T1000 (cell line): ENCODE measurements at places on chromosomes 16 and 17.

- DNase-seq = no peak
Observed at GRCh38 chr17:8630802-8631553, 453 bp upstream of the MYH10 start.

DNA sequence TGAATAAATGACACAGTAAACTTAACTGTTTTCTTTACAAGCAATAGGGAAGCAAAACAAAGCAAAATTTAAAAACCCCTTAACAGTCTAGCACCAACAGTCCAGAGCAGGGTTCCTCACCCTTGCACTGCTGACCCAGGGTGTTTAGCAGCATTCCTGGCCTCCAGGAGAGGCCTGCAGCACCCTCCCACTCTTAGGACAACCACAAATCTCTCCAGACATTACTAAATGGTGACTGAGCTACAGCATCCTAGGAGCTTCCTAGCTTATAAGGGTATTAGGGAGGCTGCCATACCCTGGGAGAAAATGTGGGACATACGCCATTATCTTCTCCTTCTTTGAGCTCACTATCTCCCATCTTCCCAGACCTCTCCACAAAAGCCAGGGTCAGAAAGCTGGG, 15.9 kb downstream of the POLG2 start:
- no peak for DNase-seq

DNA sequence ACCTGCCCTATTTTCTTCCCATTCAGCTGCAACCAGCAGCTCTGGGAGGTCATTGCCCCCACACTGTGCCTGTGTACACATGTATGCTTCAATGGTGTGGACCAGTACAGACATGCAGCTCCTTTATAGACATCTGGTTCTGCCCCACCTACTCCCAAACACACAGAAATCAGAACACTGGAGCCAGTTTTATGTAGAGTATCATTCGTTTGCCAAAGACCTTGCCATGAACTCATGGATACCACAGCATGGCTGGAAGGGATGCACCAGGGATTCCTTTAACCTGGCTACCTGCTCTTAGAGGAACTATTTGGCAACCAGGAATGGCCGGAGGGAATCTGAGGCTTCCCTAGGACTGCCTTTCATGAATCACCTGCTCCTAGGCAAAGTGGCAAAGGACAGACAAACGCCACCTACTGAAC, 60.4 kb downstream of the ZFHX3 start:
- DNase-seq = no peak

DNA sequence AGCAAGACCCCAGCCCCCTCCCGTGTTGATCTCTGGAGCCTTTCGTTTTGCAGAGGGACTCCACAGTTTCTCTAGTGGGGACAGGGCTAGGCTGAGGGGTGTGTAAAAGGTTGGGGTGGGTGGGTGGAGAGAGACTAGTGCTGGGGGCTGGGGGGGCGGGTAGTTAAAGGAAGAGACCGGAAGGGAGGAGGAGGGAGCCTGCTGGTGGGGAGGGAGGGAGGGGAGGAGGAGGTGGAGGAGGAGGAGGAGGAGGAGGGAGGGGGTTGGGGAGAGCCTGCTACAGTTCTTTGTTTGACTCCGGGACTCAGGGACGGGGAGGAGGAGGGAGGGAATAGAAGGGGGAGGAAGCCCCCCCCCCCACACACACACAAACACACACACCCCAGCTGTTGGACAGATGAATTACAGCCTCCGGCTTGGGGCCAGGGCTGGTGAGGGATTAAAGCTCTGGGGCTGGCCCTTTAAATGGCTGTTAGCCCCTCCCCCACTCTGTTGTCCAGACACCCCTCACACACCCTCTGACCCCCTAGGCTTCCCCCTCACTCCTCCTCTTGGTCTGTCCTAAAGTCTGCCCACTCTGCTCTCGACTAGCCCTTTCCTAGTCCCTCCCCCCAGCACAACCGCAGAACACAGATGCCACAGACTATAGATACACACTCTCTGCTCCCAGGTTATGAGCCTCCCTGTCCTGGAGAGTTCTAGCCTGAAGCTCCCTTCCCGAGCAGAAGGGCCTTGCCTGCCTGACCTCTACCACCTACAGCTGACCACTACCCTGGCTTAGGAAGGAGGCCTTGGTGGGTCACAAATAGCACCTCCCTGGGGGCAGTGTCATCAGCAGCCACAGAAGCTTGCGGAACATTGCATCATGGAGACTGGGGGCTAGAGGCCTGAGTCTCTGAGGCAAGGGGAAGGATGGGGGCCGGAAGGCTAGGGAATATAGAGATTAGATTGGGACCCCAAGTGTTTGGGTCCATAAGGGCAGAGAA, 4.4 kb downstream of the KDM6B start:
- DNase-seq = peak; percentile 10

- no peak for DNase-seq
Observed at GRCh38 chr16:7571366-7571765, 238.7 kb downstream of the RBFOX1 start.

DNA sequence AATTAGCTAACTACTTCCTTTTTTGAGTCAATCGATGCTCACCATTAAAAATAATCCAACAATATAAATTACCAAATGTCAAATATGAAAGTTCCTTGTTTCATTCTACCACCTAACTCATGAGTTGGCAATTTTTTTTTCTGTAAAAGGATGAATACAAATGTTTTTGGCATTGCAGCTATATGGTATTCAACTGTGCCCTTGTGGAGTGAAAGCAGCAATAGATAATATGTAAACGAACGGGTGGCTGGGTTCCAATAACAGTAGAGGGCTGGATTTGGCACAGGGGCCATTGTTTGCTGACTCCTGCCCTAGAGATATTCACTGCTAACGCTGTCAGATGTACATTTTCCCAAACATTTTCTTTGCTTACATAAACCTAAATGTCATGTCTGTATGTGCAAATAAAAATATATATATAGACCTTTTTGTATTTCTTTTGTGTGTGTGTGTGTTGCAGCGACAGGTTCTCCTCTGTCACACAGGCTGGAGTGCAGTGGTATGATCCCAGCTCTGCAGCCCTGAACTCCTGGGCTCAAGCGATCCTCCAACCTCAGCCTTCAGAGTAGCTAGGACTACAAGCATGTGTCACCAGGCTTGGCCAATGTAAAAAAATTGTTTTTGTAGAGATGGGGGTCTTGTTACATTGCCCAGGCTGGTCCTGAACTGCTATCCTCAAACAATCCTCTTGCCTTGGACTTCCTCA, 73.9 kb downstream of the RPGRIP1L start:
- no peak for DNase-seq

- no peak for DNase-seq
Observed at GRCh38 chr17:42163696-42164407, 9.1 kb upstream of the RAB5C start.

DNA sequence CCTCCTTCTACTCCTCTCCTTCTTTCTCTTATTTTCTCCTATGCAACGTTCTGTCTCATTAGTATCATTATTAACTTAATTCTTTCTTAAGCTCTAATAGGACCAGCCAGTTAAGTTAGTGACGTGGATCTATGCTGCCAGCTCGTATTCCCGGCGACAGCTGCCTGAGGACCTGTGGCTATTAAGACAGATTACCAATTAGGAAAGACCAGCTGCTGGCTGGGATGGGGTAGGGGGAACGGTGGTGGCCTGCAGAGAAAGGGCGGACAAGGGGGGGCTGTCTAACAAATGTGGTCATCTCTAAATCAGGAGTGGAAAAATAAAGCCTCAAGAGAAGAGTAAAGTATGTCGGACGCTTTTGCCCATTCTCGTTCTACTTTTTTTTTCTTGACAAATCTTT, 770 bp upstream of the MYH3 start:
- DNase-seq = no peak

DNA sequence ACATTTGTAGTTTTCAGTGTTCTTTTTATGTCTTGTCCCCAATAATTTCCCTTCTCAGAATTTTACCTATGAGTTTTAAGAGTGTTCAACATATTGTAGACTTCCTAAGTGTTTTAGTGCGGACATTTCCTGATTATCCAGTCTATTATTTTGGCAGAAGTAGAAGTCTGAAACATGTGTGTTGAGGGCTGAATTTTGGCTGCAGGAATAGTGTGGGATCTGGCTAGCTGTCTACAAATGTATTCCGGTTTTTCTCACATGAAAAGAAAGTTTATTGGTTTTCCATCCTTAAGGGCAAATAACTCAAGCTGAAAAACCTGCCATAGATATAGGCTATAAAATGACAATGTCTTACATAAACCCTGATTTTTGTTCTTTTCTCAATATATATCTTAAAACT, 33.0 kb upstream of the CA10 start:
- DNase-seq = no peak

- no peak for DNase-seq
Observed at GRCh38 chr16:85568519-85568918, 44.6 kb upstream of the GSE1 start.

DNA sequence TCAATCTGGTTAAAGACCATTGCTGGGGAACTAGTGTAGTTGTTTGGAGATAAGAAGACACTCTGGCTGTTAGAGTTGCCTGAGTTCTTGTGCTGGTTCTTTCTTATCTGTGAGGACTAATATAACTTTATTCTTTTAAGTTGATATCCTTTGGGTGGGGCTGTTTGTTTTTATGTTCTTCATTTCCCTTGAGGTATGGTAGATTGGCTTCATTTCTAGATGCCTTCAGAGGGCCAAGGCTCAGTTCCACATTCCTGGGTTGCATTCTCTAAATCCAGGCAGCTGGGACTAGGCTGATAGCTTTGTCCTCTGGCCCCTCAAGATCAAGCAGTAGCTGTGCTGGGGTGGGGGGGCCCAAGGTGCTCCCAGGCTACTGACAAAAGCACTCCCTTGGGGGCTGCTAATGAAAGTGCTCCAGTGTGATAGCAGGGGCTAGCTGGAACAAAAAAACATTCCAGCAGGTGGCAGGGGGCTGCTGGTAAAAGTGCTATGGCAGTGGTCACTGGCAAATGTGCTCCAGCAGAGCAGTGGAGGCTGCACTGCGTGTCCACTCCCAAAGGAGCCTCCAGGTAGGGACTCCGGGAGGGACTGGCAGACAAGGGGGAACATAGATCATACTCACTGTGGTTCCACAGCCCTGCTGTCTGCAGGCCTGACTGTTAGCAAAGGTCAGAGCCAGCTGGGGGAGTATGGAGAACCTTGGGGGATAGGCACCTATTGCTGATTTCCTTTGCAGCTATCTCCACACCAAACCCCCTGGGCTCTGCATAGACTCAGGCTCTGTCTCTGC, 45.9 kb upstream of the KCNJ16 start:
- no peak for DNase-seq

GRCh38 chr17:79464318-79465010, 146.4 kb downstream of the RBFOX3 start:
- no peak for DNase-seq

DNA sequence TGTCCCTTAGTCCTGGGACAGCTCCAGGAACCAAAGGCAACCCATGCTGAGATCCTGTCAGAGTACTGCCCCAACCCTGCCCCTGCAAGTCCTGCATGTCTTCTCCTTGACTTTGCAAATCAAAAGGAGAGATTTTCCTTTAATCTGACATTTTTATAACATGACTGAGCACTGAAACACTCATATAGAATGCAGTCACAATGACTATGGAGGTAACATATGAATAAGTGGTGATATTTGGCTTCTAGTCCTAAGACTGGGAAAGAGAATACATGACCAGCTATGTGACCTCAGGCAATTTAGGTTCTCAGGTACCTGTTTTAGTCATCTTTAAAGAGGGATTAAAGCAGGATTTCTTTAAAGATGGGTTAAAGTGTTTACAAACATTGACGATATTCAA, 941.6 kb upstream of the CDH8 start:
- DNase-seq = no peak

GRCh38 chr16:8866118-8866883, 2.5 kb downstream of the CARHSP1 start:
- DNase-seq = no peak

GRCh38 chr17:27473748-27474609, 17.7 kb downstream of the KSR1 start:
- DNase-seq = no peak

DNA sequence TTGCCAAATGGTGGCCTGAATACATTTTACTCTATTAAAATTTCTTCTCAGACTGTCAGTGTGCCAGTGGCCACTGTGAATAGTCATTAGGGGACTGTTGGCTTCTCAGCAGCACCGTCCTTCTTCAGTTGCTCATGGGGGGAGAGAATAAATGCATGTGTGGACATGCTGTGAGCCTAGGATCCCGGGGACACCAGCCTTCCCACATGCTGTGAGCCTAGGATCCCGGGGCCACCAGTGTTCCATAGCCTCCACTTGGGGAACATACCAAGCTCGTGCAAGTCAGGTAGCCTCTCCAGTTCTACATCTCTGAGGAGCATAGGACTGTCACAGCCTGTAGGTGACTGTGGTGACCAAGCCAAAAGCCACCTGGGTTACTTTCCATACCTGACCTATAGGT, 51.5 kb downstream of the BANP start:
- DNase-seq = no peak

DNA sequence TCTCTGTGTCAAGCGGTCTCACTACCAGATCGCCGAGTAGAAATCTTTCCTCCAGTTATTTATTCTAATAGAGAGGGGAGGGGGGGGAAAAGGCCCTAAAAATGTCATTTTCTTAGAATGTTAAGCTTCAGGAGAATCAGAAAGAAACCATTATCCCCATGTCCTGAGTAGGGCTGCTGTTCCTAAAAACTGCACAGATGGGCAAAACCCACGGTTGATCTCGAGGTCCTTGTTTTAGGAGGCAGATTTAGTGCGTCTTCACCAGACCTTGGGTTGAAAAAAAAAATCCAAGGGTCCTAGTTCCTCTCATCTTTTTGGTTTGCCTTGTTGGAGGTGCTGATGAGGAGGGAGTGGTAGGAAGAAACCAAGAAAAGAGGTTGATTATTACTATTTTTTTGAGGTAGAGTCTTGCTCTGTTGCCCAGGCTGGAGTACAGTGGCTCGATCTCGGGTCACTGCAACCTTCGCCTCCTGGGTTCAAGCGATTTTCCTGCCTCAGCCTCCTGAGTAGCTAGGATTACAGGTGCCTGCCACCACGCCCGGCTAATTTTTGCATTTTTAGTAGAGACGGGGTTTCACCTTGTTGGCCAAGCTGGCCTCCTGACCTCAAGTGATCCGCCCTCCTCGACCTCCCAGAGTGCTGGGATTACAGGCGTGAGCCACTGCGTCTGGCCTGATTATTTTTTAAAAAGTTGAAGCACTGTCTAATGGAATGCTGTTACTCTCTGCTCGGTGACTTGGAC, 1.4 kb downstream of the CBFB start:
- DNase-seq = no peak

GRCh38 chr17:50207792-50208567, 6.5 kb upstream of the COL1A1 start:
- no peak for DNase-seq
